ENCODE measurements at places on chromosomes 4 and X.

DNA sequence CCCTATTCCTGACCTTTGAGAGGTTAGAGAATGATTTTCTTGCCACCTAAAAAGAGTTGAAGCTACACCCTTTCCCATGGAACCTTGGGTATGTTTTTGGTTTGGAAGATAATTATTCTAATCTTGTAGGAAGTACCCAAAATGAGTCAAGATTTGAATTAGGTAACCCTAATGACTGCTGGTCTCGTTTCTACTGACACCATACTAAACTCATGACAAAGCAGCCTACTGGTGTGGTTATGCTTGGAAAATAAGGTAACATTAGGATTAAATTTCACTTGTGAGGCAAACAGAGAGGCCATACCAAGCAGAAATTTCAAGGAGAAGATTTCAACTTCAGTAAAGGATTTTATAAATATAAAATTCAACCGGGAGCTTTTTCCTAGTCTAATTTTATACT is 107.9 kb downstream of the FBXW7 start:
- no peak for DNase-seq

DNA sequence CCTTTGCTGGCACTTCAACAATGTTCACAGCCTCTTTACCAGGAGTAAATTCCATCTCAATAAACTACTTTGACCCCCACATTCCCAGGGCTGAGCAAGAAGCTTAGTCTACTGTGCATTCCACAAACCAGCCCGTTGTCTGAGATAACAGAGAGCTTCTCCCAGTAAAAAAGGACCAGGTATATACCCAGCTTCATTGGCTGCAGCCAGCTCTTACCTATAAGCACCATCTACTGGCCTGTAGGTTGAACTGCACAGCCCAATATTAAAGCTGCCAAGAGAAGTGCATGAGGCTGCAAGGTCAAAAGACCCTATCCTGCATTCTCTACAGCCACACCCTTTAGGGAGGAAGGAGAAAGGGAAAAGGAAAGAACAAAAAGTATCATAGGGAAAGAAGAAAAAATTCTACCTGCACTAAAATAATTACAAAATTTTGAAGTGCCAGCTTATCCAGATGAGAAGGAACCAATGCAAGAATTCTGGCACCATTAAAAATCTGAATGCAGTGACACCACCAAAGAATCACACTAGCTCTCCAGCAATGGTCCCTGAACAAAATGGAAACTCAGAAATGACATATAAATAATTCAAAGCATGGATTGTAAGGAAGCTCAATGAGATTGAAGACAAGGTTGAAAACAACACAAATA is 45.7 kb upstream of the INTU start:
- DNase-seq = peak; percentile 31

DNA sequence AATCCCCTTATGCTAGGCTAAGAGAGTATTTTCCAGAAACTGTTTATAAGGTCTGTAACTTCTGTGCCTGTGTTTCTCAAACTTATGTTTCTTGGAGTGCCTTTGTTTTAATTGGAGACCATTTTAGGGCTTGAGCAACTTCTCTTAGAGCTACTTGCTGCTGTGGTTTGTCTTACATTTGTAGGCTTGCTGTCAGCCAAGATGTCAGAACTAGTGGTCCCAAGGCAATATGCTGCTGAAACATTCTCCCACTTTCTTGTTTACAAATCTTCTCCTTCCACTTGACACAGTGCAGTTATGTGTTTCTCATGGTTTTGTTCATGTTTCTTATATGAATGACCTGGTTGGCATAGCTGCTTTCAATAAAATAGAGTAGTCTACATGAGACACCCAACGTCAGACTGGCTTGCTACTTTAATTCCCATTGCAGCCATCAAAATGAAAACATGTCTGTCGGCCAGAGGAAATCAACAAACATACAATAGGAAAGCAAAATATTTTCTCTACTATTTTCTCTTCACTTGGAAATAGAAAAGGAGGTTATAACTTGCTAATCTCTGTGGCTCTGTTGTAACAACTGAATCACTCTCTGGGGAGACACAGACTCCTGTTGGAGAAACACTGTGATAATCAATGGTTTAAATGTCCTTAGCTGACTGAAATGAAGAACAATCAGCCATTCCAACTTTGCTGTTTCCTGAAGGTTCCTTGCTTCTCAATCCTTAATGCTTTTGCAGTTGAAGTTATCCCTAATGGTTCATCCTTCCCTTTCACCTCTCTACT is 426.4 kb downstream of the PDGFC start:
- DNase-seq = no peak

DNA sequence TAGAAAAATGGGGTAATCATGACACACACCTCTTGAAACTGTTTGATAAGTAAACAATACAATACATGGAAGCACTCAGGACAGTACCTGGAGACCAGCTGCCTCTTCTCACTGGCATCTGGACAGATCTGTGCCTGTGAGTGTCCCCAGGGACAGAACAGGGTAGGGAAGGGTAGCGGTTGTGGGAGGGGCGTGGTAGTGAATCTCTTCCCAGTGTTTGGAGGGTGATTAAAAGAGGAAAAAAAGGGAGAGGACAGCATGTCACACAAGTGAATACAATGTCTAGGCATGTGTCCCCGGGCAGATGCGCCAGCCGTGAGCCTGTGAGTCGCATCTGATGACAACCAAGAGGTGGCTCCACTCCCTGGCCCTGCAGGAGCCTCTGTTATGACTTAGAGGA is 138.8 kb upstream of the MSX1 start:
- DNase-seq = no peak

DNA sequence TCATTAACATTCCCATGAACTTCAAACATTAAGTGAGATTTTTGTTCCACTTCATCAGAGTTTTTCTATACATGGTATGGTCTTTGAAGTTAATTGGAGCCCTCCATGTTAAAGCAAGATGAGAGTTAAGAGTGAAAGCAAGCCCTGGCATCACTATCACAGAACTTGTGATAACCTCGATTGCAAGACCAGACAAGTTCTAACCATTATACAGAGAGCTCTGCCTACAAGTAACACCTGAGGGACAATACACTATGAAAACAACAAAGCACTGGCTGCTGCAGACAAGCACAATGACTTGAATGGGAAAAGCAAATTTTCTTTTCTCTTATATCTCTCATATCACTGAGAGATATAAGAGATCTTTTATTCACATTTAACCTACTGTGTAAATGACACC is 126.6 kb upstream of the GYPA start:
- DNase-seq = no peak

DNA sequence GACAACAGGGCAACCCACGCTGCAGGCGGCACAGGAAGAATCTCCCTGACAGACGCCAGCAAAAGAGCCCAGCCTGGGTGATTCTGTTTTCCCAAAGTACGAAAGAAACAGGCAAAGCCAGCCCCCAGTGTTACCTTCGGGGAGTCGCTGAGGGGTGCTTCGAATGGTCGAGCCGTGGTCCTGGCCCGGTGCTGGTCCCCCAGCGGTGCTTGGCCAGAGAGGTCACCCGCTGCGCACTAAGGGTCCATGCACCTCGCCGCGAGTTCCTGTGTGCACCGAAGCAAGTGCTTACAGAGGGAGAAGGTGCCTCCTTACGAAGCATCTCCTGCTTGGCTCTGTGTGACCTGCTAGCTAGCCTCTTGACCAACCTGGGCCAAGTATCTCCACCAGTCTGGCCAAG is 77.1 kb downstream of the HMX1 start:
- DNase-seq = no peak

DNA sequence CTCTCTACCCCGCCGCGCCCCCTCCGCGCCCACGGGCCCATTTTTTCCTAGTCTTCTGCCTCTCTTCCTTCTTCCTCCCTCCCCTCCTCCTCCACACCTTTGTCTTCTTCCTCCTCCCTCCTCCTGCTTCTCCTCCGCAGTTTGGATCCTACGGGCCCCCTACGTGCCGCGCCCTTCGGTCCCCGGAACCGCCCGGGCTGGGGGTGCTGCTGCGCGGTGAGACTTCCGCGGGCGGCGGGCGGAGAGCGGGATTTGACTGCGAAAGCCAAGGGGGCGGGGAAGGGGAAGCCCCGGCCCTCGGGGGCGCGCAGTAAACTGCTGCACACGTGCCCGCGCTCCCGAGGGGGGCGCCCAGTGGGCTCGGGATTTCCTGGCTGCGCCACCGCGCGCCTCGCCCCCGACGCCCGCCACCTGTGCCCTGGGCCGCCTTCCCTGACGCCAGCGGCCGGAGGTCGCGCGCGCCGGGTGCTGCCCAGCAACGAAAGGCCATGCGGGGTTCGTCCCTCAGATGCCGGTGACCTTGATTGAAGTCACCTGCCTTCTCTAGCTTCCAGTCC is 3.3 kb upstream of the NKX3-2 start:
- DNase-seq = peak; percentile 73
